ENCODE measurements at places on chromosomes 4 and X.

GRCh38 chr4:173514641-173515217 is 15.3 kb downstream of the HAND2 start:
- no peak for DNase-seq

GRCh38 chr4:37935026-37935425 is 25.2 kb upstream of the PTTG2 start:
- no peak for DNase-seq

DNA sequence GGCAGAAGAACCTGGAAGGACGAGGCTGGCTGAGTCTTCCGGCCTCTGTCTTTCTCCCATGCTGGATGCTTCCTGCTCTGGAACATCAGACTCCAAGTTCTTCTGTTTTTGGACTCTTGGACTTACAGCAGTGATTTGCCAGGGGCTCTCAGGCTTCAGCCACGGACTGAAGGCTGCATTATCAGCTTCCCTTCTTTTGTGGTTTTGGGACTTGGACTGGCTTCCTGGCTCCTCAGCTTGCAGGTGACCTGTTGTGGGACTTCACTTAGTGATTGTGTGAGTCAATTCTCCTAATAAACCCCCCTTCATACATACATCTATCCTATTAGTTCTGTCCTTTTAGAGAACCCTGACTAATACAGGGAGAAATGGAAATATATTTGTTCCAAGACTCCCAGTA is 265.8 kb downstream of the PCDH18 start:
- no peak for DNase-seq

- no peak for DNase-seq
Measured at GRCh38 chr4:8385106-8385505, 55.4 kb downstream of the ACOX3 start.

DNA sequence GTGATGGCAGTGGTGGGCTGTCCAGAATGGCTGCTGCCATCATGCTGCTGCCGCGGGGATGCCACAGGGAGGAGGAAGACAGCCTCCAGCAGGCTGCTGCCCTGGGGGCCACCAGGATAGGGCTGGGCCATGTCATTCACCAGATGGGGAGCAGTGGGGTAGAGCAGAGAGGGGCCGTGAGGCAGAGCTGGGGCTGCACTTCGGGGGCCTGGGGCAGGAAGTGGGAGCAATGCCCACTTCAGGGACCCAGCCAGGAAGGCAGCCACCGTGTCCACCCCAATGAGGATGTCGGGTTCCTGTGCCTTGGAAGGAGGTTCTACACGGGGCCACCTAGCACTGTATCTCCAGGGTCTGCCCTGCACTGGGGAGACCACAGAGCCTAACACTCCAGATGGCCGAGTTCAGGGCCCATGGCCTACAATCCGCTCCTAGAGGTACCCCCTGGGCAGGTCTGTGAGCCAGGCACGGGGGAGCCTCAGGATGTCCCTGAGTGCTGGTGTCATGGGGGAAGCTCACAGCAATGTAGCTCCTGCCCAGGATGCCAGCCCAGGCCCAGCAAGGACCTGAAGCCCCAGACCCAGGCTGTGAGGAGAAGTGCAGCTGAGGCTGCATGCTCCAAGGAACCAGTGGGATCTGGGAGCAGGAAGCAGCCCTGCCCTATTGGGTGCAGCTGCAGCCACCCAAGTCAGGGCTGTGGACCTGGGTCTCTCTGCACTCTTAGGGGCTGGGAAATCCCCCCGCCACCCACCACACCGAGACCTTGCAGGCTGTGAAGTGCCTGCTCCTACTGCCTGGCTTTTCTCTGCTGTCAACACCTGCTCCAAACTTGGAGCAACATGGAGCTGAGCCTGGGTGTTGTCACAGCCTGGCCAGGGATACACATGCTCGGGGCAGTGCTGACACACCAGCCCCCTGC is 140.3 kb downstream of the PDHA2 start:
- DNase-seq = no peak

GRCh38 chr4:41072021-41072777 is 142.1 kb downstream of the APBB2 start:
- DNase-seq = no peak

- no peak for DNase-seq
Measured at GRCh38 chr4:67167849-67168248, 377.5 kb downstream of the CENPC start.

DNA sequence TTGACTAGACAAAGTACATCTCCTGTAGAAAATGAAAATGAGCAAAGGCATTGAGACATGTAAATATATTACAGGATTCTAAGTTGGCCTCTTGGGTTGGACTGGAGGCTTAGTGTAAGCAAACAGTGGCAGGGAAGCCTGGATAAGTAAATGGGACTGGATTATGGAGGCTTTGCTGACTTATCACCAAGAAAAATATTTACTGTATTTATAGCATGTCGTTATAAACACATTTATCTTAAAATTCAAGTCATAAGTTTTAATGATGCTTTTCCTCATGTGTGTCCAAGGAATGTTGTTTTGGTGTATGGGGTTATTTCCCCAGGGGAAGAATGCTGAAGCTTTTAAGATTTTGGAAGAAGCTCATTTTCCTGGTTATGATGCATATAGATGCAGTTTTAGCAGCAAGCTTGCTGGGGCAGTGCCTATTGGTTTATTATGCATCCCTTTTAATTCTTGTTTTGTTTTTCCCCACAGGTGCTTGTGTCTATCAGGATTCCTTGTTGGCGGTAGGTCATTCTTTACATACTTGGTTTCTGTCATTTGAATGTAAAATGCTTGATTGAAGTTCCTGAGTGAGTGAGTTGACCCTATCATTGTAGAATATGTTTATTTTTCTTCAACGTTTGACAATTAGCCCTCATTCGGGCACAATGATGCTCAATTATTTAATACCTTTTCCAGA is 8.5 kb downstream of the FRAS1 start:
- no peak for DNase-seq

DNA sequence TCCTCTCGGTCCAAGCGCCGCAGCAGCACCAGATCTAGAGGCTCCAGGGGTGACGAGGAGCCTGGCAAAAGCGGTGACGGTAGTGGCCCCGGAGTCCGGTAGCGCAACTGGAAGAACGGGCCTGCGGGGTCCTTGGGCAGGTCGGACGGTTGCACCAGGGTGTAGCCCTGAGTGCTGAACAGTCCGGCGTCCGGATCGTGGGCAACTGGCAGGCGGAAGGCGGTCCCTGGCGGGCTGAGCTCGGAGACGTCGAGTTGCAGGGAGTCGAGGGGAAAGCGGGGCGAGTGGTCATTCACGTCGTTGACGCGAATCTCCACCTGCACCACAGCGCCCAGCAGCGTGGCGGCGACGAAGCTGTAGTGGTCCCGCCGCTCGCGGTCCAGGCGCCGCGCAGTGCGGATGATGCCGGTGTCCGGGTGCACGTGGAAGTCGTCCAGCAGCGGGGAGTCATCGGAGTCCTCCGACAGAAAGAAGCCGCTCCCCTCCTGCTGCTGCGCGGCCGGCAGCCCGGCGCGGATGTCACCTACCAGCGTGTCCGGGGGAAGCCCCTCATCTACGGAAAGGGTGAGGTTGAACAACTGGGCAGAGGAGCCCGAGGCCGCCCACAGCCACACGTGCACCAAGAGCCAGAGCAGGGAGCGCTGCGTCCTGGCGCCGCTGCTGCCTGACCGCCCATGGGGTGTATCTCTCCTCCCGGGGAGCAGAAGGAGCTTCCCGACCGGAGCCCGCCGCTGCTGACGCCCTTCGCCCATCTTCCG is 837 bp downstream of the DCHS2 start:
- no peak for DNase-seq

DNA sequence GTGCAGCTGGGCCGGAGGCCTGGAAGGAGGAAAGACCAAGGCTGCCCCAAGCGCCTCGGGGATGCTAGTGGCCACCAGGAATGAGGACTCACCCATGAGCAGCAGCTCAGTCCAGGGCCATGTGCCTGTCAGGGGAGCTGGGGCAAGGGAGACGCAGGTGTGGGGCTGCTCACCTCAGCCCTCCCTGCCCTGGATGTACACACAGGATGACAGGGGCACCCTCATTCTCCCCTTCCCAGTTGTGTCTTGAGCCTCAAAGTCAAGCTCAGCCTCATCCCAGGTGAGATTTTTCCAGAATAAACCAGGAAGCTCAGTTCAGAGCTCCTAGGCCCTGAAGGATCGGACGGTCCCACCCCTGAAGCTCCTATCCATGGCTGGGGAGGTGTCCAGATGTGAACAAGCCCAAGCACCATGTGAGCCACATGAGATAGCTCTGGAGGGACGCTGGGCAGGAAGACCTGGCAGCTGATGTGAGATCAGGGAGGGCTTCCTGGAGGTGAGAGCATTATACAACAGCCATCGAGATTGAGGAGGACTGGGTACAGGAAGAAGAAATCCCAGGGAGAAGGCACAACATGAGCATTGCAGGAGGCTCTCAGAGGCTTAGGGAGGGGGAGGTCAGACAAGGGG is 23.0 kb downstream of the HTRA3 start:
- DNase-seq = no peak

- no peak for DNase-seq
Measured at GRCh38 chr4:42280327-42281095, 116.8 kb upstream of the SHISA3 start.

DNA sequence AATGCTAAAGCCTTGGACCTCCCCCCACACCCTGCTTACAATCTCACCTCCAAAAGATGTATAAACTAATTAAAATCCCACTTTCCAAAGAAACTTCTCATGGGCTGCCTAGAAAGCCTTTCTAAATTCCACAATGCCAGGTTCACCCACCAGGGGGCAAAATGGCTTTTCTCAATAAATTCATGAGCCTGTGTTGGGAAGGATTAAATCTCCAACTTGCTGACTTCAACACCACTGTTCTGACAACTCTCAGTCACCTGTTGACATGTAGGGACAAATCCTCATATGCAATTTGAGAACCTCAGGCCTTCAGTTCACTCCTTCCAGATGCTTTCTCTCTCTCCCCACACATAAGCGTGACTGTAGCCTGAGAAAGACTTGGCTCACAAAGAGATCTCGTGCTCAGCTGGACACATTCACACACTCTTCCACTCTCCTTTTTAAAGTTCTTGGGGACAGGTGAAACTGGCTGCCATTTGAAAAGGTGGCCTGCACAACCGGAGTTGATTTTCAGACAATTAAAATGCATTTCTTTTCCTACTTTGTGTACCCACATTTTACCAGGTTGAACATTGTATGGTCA is 88.6 kb upstream of the PRPS2 start:
- no peak for DNase-seq

- DNase-seq = no peak
Measured at GRCh38 chr4:8394061-8394519, 46.4 kb downstream of the ACOX3 start.

GRCh38 chr4:182400081-182400480 is 156.9 kb downstream of the TENM3 start:
- no peak for DNase-seq

DNA sequence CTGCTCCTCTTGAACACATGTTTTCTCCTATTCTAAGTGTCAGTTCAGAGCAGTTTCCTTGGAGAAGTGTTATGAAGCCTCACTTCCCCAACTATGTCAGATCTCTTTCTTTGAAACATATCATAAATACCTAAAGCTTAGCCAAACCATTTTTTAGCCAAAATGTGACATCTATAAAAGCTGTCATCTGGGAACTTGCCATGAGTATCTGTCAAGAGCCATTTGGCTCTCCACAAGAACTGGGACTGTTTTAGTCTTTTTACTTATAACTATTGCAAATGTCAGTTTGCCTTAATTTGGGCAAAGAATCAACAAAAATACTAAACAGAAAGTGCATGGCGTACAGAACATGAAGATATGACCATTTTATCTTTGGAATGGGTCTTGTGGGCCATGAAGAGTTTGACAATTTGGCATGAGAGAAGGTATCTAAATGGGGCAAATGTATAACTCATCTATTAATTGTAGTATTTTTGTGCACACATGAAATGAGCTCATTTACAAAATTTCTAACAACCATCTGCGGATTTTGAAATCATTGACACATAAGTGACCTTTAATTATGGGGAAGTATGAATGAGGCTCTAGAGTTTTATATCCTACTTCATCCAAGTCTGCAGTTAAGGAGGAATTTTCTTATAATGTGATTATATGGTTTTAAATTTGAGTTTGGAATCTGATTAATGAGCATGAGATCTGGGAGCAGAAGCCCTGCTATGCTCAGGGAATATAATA is 129.1 kb upstream of the PACRGL start:
- DNase-seq = no peak

DNA sequence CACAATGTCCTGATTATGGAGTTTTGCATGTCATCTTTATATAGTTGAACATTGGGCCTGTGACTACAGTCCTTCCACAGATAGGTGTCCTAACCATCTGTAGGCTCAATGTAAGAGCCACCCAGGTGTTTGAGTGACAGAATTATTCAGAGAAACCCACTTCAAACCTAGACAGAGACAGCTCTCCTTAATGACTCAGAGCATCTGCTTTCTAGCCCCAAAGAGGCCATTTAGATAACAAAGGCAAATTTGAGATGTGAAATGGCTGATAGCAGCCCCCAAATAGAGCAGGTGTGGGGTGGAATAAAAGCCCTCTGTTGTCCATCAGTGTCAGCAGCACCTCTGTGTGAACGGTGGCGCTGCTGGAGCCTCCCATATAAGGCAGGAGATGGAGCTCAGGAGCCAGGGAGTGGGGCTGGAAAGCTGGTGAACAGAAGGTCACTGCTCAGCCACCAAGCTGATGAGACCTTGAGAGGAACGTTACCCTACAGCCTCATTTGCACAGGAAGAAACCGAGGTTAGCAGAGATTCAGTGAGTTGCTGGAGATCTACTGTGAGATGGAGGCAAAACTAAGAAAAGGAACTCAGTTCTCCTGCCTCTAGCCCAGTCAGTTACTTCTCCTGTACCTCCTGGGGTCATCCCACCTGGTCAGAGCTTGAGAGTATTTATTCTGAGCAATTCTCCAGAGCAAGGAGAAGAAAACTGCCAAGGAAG is 153.3 kb upstream of the LNX1 start:
- DNase-seq = no peak

- DNase-seq = no peak
Measured at GRCh38 chrX:16992951-16993350, 46.5 kb downstream of the REPS2 start.

DNA sequence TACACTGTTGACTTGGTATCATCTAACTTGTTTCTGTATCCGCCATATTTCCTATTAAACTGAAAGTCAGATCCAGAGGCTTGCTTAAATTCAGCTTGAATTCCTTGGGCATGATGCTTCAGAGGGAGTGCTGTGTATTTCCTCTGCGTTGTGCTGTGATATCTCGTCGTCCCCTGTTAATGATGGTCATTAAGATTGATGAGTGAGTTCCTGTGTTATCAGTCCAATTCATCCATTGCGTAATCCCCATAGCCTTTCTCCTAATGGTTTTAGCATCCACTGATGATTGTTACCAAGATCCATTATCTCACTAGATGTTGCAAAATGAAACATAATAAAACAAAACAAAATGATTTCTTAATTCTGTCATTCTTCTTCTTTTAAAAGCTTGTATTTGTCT is 31.3 kb upstream of the CHM start:
- no peak for DNase-seq

- DNase-seq = no peak
Measured at GRCh38 chr4:33477715-33478114, 2757.5 kb downstream of the PCDH7 start.

GRCh38 chr4:106315476-106315967 is 487 bp downstream of the TBCK start:
- no peak for DNase-seq

Data from stimulated activated CD4-positive, alpha-beta T cell treated with anti-CD3 and anti-CD28 coated beads, Interleukin-12 subunit alpha, Interleukin-12 subunit beta, amount 100 ng/mL, for 4 hours (primary cell).